ENCODE measurements at places on chromosomes 16 and 17.

GRCh38 chr17:563616-564015 lies 151.0 kb downstream of the VPS53 start:
- no peak for DNase-seq

DNA sequence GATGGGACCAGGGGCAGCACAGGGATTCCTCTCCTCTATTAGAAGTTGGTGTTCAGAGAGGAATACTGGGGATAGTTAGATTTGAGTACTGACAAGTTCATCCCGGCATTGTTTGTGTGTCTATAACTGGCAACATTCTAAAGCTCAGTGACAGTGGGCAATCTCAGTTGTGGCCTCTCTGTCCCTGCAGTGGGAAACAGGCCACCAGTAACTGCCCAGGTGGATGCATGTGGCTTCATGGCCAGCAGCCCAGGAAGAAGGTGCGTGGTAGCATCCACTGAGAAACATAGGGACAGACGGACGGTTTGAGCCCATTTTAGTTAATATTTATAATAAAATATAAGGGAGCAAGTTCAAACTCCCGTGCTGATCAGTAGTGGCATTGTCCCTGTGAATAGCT lies 51.5 kb downstream of the B9D1 start:
- no peak for DNase-seq

DNA sequence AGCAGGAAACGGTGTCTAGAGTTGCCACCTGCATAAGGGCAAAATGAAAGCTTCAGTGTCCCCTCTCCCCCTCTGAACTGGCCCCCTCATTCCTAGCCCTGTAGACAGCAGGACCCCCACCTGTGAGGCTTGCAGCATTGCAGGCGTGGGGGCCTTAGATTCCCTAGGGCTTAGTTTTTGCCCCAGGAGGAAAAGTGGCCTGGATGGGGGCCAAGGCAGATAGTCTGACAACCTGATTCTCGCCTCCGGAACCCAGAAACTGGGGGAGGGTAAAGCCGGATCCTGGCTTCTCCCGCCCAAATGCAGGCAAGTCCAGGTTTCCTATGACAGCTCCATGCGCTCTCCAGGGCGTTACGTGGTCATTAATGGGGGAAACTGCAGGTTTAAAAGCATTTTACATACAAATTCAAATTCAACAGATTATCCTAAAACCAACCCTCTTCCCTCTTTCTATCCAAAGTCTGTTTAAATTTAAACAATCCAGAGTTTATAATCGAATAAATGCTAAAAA lies 678 bp upstream of the HOXB6 start:
- DNase-seq: no peak

- no peak for DNase-seq
Observed at GRCh38 chr16:58393138-58393504, 850 bp downstream of the GINS3 start.

GRCh38 chr17:10198509-10199249 lies at the start of gene GAS7:
Gene GAS7, minus strand, starts transcription at chr17:10198606.
- DNase-seq: peak; percentile 12

DNA sequence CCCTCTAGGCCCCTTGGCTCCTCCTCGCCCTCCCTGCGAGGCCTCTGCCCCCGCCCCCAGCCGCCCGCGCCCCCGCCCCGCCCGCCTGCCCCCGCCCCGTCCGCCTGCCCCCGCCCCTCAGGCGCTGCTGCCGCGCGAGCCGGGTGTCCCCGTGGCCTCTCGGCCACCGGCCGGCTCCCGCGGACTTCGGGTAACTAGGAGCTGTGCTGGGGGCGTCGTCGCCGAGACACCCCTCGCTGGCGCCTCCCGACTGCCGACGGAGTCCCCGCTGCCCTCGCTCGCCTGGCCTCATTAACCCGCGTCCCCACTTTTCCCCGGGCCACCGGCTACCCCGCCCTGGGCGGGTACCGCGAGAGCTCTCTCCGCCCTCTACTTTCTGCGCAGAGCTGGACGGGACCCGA lies at the start of gene TLCD1:
TLCD1 (minus strand) TSS at position 8 of the 401 bp plus-strand sequence. CDS start 136 bp downstream, outside the sequence.
- DNase-seq: peak; percentile 47
